Upper lobe of right lung (tissue), 1 donor: ENCODE measurements at places on chromosomes 7 and 10. TPM values are rescaled to one million over a fixed set of nuclear protein-coding genes. Genes with fewer than 3 reads are reported as not detected.

GRCh38 chr7:101596898-101597297 lies 32.2 kb downstream of the MYL10 start:
- H3K36me3 ChIP-seq: no peaks in the 10 kb centered on the region
- peaks cover 10% of the 10 kb centered on the region for H3K4me1 ChIP-seq
- no peak overlapping the region for H3K27ac ChIP-seq
- H3K27me3 ChIP-seq: peaks cover under 1% of the 10 kb centered on the region
- no peak for DNase-seq

TBX20 gene
- not detected for total RNA-seq

COL13A1 gene
- 13.5 TPM for total RNA-seq

DNA sequence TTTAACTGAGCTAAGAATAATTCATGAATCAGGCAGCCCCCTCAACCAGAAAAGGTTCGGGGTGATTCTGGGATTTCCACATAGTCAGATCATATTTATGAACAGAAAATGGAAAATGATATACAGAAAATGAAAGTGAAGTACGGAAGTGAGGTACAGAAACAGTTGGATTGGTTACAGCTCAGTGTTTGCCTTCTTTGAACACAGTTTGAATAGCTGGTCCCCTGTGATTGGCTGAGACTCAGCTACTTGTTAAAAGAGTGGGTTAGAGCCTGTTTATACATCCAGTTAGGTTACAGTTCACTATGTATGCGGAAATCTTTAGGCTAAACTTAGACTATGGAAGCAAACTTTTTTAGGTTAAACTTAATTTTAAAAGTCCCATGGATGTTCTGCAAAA lies 511.7 kb downstream of the PLXDC2 start:
- H3K4me3 ChIP-seq: no peak overlapping the region
- DNase-seq: no peak
- H3K27me3 ChIP-seq: no peaks in the 10 kb centered on the region
- H3K36me3 ChIP-seq: no peaks in the 10 kb centered on the region

DNA sequence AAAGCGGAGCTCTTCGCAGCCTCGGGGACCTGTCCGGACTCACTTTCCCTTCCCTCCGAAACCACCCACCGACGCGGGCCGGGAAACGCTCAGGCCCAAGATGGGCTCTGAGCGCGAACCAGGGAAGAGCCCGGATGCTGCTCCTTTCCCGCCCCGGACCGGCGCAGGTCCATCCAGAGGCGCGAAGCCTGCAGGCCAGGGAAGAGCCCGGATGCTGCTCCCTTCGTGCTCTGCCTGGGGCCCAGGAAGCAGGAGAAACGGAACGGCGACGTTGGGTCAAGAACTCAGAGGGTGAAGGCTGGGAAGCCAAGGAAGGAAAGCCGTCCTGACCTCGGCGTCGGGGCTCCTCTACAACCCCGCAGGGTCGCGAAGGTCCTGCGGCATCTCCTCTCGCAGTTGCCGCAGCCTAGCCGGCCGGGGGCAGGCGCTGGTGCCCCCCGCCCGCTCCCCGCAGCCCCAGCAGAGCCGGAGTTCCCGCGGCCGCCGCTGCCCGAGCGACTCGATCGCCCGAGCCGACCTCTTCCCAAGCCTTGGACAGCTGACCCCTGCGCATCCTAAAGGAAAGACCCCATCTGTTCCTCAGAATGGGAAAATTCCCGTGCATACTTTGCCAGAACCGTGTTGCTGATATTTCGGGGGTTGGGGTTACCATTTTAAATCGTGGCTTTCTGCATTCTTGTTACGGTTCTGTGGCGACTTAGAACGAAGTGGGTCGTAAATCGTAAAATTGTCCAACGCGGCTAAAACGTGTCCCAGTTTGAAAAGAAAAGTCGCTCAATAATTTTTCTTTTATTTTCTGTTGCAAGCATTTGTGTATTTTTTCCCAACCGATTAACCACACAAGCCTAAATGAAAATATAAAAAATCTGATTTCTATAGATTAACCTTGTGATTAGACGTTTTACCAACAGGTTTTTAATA lies 7.5 kb downstream of the HOXA1 start:
- H3K4me3 ChIP-seq: peak overlapping the region; percentile 0
- H3K4me1 ChIP-seq: no peaks in the 10 kb centered on the region
- no peak for DNase-seq
- H3K27me3 ChIP-seq: peaks cover 36% of the 10 kb centered on the region

ARHGEF35 gene
- total RNA-seq: 11.5 TPM

- H3K27ac ChIP-seq: no peak overlapping the region
- no peaks in the 10 kb centered on the region for H3K36me3 ChIP-seq
- peaks cover 11% of the 10 kb centered on the region for H3K4me1 ChIP-seq
- no peaks in the 10 kb centered on the region for H3K27me3 ChIP-seq
- no peak overlapping the region for H3K4me3 ChIP-seq
Measured at GRCh38 chr7:92824901-92825480, 11.4 kb downstream of the CDK6 start.

DNA sequence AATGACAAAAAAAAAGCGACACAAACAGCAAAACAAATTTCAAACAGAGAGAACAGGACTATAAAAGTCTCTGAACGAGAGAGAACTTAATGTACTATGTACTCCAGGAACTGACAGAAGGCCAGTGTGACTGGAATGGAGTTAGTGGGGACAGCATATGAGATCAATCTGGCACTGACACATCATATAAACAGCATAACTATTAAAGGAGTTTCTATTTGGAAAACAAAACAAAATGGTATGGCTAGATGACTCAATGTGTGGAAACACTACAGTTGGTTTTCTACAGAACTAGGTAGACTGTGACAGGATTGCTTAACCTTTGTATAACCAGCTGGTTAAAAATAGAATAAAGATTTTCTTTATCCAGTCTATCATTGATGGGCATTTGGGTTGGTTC lies 232.9 kb upstream of the KAT6B start:
- no peaks in the 10 kb centered on the region for H3K27me3 ChIP-seq
- no peak for DNase-seq
- H3K27ac ChIP-seq: no peak overlapping the region

- H3K4me3 ChIP-seq: no peak overlapping the region
- peak overlapping the region; percentile 26 for H3K27ac ChIP-seq
- no peaks in the 10 kb centered on the region for H3K36me3 ChIP-seq
- no peak for DNase-seq
- H3K4me1 ChIP-seq: peaks cover 3% of the 10 kb centered on the region
Measured at GRCh38 chr10:89255793-89256192, 4.2 kb upstream of the LIPA start.

MSANTD7 gene
- 6.7 TPM for total RNA-seq

- no peak overlapping the region for H3K4me3 ChIP-seq
- no peak for DNase-seq
- H3K27me3 ChIP-seq: no peaks in the 10 kb centered on the region
Measured at GRCh38 chr7:19079066-19079465, 38.4 kb downstream of the TWIST1 start.

- H3K27ac ChIP-seq: peak overlapping the region; percentile 70
- no peak overlapping the region for H3K4me3 ChIP-seq
- no peaks in the 10 kb centered on the region for H3K4me1 ChIP-seq
- no peak for DNase-seq
- no peaks in the 10 kb centered on the region for H3K27me3 ChIP-seq
Measured at GRCh38 chr7:132351954-132352499, 224.2 kb downstream of the PLXNA4 start.

ICA1 gene
- total RNA-seq: 27.0 TPM

ZNF727 gene
- 5.5 TPM for total RNA-seq

DNA sequence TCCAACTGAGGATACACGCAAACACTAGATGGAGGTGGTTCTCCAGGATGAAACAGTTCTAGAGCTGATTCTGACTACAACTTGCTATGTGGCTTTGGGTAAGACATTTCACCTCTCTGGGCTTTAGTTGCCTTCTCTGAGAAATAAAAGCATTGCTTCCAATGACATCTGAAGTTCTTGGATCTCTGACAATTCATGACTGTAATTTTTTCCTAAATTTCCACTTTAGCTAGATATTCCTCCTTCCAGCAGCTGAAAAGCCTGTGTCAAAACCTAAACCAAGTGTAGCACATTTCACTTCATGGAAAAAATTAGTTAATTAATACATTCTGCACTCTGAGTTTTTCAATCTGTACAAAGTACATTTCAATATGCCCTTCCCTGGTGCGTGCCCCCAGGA lies 50.0 kb upstream of the ANK3 start:
- H3K4me3 ChIP-seq: no peak overlapping the region
- no peak overlapping the region for H3K27ac ChIP-seq
- no peaks in the 10 kb centered on the region for H3K27me3 ChIP-seq
- peaks cover 5% of the 10 kb centered on the region for H3K4me1 ChIP-seq
- DNase-seq: no peak
